ENCODE measurements at places on chromosomes 12 and 14. TPM values are rescaled to one million over a fixed set of nuclear protein-coding genes. Genes with fewer than 3 reads are reported as not detected.

The AKAP5 gene
- 0.57 TPM for total RNA-seq

The ITGA7 gene
- 4.8 TPM for total RNA-seq

The SSPN gene
- total RNA-seq, result not detected

The NRXN3 gene
- not detected for total RNA-seq

The TMTC3 gene
- total RNA-seq, result 5.2 TPM

The LMNTD1 gene
- not detected for total RNA-seq

The ACACB gene
- total RNA-seq, result 11.8 TPM

The CACNA1C gene
- 0.02 TPM for total RNA-seq

The DIO2 gene
- total RNA-seq, result not detected

The GYS2 gene
- total RNA-seq, result not detected

The ART4 gene
- not detected for total RNA-seq

The CFAP73 gene
- total RNA-seq, result 0.57 TPM

The MRPS35 gene
- 57.6 TPM for total RNA-seq

The KRT85 gene
- total RNA-seq, result not detected

The GSC gene
- not detected for total RNA-seq

The ITGA5 gene
- 18.4 TPM for total RNA-seq

The BIN2 gene
- 33.8 TPM for total RNA-seq

The MFAP5 gene
- total RNA-seq, result not detected

The TAC3 gene
- total RNA-seq, result not detected

The MDGA2 gene
- total RNA-seq, result not detected

The PPFIBP1 gene
- 43.4 TPM for total RNA-seq

The CAPZA3 gene
- total RNA-seq, result not detected

The SMCO2 gene
- 0.22 TPM for total RNA-seq

The NPFF gene
- not detected for total RNA-seq

The GATC gene
- 35.3 TPM for total RNA-seq

The CACNA2D4 gene
- total RNA-seq, result 2.7 TPM

The SLC2A3 gene
- 394 TPM for total RNA-seq

The TSHR gene
- not detected for total RNA-seq
